ENCODE measurements at places on chromosomes 5 and 9. TPM values are rescaled to one million over a fixed set of nuclear protein-coding genes. Genes with fewer than 3 reads are reported as not detected.

Gene SPINK1
- total RNA-seq, result not detected

Gene SLC34A1
- not detected for total RNA-seq

Gene C9orf50
- total RNA-seq, result not detected

Gene BSPRY
- total RNA-seq, result not detected

Gene HMGCS1
- total RNA-seq, result 57.5 TPM

Gene OR2S2
- not detected for total RNA-seq

Gene TMC1
- not detected for total RNA-seq

Gene PCDHA5
- under 0.01 TPM for total RNA-seq

Gene ZNF300
- 4.6 TPM for total RNA-seq

Gene SFXN1
- 34.0 TPM for total RNA-seq

Gene ARHGEF37
- total RNA-seq, result 3.2 TPM

Gene CBY3
- not detected for total RNA-seq

Gene DAB2IP
- total RNA-seq, result 32.5 TPM

Gene PRR16
- total RNA-seq, result 18.0 TPM

Gene SPINK4
- not detected for total RNA-seq

Gene MCTP1
- 1.7 TPM for total RNA-seq

Gene TMEM252
- not detected for total RNA-seq

Gene TXNDC8
- total RNA-seq, result not detected

Gene IFNK
- not detected for total RNA-seq

Gene FABP6
- not detected for total RNA-seq

Gene TBC1D13
- total RNA-seq, result 10.8 TPM

Gene C5orf22
- total RNA-seq, result 17.7 TPM

Gene ADGRD2
- not detected for total RNA-seq

Gene APC
- total RNA-seq, result 26.9 TPM

Gene HNRNPA0
- total RNA-seq, result 9.9 TPM

Gene FBP2
- total RNA-seq, result not detected

Gene PCDHA7
- total RNA-seq, result 0.09 TPM

Gene C5orf46
- not detected for total RNA-seq

Gene GPX8
- 138 TPM for total RNA-seq

Gene ADAMTS16
- not detected for total RNA-seq

Gene OR13C4
- not detected for total RNA-seq

Gene RETREG1
- total RNA-seq, result 1.4 TPM

Gene KIF24
- total RNA-seq, result 0.70 TPM

Gene GRIN3A
- not detected for total RNA-seq

Gene NPR3
- 10.3 TPM for total RNA-seq
